NCI-H1417 (cell line): ENCODE measurements at places on chromosomes 12 and 14.

DNA sequence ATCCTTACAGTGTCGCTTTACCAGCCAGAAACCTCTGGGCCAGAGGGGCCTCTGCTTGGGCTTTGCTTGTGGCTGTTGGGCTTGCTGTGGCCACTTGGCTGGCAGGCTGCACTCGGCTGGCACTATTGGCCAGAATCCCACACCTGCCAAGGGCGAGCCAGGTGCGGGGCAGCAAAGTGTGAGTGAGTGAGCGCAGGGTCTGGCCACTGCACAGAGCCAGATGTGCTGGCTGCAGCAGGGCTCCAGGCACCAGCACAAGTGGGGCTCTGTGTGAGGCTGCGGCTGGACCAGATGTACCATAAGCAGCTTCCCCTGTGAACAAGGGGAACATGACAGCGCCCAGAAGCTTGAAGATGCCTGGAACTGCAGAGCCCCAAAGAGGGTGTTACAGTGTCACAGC is 33.5 kb upstream of the ARID2 start:
- DNase-seq: no peak

- no peak for DNase-seq
Measured at GRCh38 chr12:110007881-110008280, 8.7 kb downstream of the ANKRD13A start.

DNA sequence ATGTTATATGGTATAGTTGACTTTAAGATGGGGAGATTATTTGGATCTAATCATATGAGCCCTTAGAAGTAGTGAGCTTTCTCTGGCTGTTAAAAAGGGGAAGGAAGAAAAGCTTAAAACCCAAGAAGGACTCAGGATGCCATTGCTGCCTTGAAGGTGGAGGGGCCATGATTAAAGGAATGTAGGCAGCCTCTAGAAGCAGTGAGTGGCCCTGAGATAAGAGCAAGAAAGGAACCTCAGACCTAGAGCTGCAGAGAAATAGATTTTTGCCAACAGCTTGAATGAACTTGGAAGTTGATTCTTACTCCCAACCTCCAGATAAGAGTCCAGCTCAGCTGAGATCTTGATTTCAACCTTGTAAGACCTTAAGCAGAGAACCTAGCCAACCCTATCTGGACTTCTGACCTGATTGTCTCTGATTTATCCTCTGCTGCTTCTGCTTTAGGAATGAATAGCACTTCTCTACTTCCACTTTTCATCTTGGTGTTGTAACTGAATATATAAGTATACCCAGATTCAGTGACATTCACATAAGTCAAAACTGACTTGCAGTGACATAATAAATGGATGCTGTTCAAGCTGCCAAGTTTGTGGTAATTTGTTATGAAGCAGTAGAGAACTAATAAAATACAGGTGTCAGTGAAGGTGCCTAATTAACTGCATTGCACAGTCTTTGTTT is 33.5 kb downstream of the RAD51B start:
- DNase-seq: no peak

DNA sequence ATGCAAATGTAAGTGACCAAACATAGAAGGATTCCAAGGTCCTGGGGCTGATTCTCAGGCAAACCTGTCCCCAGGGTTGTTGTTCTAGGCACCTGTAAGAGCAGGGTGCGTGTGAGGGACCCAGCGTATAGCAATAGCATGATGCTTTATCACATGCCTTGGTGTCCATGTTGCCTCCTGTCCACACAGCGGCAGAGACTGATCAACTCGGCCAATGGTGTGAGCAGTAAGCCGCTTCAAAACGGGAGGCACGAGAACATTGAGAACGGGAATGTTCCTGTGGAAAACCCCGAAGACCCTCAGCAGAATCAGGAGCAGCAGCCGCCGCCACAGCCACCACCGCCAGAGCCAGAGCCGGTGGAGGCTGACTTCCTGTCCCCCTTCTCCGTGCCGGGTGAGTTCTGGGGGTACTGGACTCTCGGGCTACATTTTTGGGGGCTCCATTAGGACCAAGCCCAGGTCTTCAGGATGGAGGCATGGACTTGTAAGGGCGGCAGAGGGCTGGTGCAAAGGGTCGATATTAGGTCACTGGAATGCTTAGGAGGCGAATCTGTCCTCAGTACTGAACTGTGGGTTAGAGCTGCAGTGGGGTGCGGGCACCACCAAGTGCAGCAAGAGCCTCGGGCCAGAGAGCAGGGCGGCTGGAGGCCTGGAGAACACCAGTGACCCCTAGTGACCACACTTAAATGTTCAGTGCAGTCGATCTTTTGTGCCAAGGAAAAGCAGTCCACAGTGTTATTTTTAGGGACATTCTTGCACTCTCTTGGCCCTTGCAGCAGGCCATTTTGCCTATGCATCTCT is 57.2 kb upstream of the RIN3 start:
- DNase-seq: no peak

GRCh38 chr12:12032851-12033797 is 37.6 kb upstream of the BCL2L14 start:
- DNase-seq: peak; percentile 96

- no peak for DNase-seq
Measured at GRCh38 chr12:64882687-64883086, 58.2 kb downstream of the TBC1D30 start.
